ENCODE measurements at places on chromosomes 5 and 9.

- DNase-seq: no peak
These were observed 7.0 kb upstream of the IZUMO3 start for GRCh38 chr9:24552526-24553182.

DNA sequence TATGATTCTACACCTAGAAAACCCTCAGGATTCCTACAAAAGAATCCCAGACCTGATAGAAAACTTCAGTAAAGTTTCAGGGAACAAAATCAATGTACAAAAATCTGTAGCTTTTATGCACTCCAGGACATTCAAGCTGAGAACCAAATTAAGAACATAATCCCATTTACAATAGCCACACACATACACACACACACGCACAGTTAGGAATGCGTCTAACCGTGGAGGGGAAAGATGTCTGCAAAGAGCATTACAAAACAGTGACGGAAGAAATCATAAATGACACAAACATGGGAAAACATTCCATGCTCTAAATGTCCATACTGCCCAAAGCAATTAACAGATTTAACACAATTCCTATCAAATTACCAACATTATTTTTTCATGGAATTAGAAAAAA is 51.4 kb upstream of the CAST start:
- DNase-seq: no peak

DNA sequence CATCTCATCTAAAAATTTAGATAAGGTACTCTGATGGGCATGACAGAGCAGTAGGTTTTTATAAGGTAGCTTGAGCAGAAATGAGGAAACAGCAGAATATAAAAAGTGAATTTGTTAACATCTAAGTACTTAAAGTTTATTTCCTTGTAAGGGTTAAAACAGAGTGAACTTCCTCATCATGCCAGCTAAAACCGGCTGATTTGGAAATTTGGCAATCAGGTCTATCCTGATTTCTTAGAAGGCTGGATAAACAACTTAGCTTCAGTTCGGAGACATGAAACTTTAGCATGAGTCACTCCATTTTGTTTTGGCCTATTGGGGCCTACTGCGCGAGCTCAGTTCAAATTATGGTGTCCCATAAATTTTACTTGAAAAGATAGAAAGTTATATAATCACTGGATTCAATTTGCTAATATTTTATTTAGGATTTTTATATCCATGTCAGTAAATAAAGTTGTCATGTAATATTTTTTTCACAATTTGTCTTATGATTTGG is 241.6 kb upstream of the RORB start:
- no peak for DNase-seq

GRCh38 chr5:34035756-34036155 is 7.3 kb downstream of the C1QTNF3 start:
- no peak for DNase-seq

GRCh38 chr9:132543960-132544359 is 38.4 kb upstream of the BARHL1 start:
- no peak for DNase-seq

DNA sequence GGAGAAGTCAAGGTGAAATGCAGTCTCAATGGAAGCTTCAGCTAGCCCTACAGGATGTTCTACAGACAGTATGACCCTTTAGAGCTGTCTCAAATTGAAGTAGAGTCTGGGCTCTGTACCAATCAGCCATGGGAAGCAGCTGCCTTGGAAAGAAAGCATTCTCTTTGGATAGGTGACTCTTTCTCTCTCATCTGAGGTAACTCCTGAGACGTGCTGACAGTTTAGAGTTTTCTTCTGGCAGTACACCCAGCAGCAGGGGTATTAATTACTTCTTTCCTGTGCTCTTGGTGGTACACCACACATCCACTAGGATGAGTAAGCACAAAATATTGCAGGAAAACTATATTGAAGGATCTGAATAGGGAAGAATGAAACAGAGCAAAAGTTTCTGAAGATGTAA is 329.6 kb upstream of the RGMB start:
- DNase-seq: peak; percentile 54

- DNase-seq: peak; percentile 55
These were observed 111.6 kb downstream of the GALNT10 start for GRCh38 chr5:154302161-154302560.

DNA sequence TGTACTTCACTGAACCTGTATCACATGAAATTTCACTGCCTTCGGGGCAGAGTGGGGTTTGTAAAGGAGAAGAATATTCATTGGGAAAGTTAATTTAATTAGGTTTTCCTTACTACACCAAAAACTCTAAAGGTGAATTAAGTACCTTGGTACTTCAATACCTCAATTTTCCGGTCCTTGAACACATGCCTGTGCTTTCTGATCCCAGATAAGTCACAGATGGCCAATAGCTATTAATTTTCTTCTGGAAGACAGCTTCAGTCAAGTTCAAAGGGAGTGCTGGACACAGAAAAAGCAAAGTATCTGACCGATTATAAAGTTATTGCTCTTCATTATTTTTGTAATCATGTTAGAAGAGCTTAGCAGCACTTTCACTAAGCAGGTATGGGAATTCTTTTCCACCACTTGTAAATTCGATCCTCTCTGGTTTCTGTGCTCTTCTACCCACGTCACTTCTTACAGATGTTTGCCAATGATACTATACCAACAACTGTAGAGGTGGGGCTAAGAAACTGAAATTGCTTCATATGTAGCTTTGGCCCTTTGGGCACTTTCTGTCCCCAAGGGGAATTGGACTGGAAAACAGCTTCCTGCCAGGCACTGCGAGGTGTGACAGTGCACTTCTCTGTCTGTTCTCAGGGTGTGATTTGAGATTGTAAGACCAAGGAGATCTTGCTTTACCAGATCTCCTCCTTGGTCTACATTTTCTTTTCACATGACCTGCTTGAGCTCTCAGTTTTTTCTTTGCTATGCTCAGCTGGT is 164.0 kb downstream of the CCDC192 start:
- DNase-seq: no peak

DNA sequence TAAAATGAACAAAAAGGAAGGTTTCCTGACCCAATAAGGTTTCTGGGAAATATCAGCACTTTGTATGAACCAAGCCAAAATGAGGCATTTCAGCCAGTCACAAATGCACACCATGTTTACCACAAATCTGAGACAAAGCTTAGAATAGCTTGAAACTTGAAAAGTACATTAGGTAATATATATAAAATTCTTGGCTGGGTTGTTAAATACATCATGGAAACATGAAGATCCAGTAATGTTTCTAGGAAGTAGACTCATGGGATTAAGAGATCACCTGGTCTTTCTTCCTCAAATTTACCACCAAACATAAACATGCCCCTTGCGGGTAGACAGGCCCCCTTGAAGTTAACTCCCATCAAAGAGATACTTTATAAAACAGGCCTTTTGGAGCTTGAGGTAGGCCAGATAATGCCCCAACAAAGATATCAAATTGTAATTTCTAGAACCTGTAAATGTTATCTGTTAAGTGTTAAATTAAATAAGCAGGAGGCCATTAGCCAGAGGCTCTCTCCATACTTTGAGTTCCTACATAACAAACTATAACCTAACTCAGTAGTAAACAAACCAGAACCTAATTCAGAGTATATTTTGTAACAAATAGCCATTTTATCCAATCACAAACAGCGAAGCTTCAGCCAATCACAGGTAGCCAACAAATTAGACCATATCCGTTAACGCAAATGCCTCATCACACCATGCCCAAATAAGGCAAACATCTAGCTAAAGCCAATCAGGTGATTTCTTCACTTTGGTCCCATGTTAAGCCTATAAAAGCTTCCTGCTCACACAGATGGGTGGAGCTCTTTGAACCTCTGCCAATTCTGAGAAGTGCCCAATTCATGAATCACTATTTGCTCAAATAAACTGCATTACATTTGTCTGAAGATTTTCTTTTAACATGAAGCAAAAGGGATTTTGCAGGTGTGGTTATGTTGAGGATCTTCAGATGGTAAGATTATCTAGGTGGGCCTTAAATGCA is 127.9 kb upstream of the TARS1 start:
- DNase-seq: peak; percentile 91

DNA sequence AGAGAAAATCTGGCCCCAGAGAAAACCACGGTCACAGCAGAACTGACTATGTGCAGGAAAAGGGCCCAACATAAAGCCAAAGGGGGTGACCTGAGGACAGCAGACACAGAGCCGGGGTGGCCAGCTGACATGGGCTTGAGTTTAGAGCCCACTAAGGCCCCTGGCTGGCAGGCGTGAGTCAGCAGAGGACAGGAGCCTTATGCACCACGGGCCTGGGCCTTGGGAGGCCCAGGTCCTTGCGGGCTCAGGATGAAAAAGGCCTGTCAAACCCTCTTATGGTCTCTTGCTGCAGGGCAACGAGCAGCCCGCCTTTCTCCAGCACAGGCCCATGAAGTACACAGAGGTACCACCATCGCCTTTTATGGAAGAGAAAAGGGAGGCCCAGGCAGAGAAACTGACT is 19.7 kb downstream of the STK10 start:
- DNase-seq: no peak

DNA sequence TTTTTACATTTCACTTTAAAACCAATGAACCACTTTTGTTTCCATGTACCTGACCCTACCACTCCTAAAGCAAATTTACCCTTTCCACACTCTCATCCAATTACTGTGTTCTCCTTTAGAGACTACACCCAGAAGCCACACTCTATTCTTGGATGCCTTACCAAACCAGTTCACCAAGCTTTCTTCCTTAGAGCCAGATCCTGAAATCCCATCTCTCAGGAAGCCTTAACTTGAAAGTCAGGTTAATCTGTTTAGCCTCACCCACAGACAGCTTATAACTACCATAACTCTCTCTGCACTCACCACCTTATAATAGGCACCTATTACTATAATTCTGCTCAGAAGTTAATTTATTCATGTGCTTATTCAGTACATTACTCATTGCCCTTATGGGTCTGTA is 4.3 kb downstream of the CSNK1A1 start:
- no peak for DNase-seq

DNA sequence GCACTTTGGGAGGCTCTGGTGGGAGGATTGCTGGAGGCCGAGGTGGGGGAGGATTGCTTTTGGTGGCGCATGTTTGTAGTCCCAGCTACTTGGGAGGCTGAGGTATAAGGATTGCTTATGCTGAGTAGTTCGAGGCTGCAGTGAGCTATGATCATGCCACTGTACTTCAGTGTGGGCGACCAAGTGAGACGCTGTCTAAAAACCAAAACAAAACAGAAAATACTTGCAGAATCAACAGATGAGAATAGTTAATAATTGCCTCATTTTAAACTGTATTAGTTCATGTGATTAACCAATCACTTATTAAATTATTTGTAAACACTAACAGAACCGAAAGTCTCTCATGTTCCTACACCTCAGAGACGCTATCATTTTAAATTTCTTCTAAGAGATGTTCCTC is 118.1 kb downstream of the CCDC171 start:
- DNase-seq: no peak

DNA sequence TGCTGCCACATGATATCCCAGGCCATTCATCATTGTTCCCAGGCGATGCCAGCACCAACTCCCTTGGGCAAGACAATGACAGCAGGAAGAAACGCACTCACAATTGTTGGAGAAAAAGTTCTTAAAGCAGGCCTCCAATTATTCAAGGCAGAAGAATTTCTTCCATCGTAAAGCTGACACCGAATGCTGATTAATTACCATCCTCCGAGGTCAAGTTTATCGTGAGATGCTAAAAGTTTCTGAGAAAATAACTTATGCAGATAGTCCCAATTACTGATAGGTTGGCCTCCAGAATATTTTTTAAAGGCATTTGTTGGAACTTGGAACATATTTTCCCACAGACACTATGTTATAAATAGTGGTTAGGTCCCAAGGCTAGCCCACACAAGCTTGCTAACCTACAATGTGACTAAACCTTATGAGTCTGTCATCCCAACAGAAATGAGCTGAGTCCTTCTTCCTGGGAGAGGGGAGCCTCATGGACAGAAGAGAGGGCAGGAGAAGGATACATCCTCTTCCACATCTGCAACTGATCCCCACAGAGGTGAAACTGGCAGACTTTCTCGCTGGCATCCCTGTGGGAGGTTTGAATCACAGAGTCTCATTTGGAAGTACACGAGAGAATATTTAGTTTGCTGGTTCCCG is 202.4 kb upstream of the TBC1D2 start:
- no peak for DNase-seq

DNA sequence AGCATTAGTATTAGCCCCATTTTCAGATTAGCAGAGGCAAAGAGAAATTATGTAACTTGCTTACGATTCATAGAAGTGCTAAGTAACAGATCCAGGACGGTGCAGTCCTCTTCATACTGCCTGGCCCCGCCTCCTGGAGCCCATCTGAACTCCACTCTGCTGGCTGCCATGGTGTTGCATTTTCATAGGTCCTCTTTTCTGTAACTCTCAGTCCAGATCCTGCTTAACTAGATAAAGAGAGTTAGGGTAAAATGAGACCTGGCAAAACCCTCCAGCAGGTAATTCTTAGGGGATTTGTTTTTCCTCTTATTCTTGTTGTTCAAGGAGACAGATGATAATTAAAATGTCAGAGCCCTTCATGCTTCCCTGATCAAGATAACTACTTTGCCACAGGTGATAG is 135.1 kb upstream of the EFNA5 start:
- DNase-seq: no peak

GRCh38 chr5:132756542-132756941 is 9.3 kb downstream of the CCNI2 start:
- no peak for DNase-seq

DNA sequence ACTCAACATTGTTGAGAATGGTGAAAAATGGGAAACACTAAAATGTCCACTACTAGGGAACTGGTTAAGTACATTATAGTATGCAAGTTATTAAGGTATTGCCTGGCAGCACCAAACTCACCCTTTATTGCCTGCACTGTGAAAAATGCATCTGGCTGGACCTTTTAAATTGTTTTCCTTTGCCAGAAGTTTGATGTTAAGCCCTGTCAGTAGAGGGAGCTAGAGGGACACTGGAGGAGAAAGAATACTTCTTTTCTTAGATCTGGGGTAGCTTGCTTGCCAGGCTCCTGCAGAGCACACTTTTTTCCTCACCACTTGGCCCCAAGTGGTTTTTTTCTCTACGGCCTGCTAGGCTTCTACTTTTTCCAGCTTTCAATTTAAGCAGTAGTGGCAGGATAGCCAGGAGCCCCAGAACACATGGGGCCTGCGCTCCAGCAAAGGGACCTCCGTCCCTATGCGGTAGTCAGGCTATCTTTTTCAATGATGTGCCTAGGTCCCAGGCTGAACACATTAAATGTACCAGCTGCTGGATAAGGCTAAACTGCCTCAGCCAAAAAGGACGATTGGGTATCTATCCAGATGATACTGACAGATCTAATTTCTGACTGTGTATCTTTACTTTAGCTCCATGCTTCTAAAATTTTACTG is 8.0 kb upstream of the HABP4 start:
- no peak for DNase-seq

- no peak for DNase-seq
These were observed 18.8 kb upstream of the KCNIP1 start for GRCh38 chr5:170484847-170485615.

DNA sequence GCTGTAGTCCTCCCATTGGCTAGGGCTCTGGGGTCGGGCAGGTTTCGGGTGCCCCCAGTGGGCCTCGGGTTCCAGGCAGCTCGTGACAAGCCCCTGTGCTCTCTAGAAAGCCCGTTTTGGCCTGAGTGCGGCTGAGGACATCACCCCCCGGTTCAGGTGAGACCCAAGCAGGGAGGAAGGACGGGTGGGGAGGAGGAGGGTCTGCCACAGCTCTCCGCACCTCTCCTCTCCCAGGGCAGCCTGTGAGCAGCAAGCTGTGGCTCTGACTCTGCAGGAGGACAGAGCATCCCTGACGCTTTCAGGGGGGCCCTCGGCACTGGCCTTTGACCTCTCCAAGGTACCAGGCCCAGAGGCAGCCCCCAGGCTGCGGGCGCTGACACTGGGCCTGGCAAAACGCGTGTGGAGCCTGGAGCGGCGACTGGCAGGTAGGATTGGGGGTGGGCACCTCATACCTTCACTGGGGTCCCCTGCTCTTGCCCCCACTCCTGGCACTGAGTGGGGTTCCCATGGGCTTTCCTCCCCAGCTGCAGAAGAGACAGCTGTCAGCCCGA is 672 bp downstream of the PAXX start:
- DNase-seq: no peak

GRCh38 chr9:24625097-24625496 is 79.4 kb upstream of the IZUMO3 start:
- DNase-seq: no peak
